ENCODE measurements at places on chromosomes 6 and 20. TPM values are rescaled to one million over a fixed set of nuclear protein-coding genes. Genes with fewer than 3 reads are reported as not detected.
A peak's percentile ranks its signal among the peaks of the same experiment; 100 is the strongest.

Gene NHSL1
- 18.0 TPM for total RNA-seq

Gene GTSF1L
- total RNA-seq: not detected

Gene ECT2L
- total RNA-seq: 1.4 TPM

GRCh38 chr6:107185391-107185970 lies 70.2 kb upstream of the BEND3 start:
- DNase-seq: peak; percentile 44

DNA sequence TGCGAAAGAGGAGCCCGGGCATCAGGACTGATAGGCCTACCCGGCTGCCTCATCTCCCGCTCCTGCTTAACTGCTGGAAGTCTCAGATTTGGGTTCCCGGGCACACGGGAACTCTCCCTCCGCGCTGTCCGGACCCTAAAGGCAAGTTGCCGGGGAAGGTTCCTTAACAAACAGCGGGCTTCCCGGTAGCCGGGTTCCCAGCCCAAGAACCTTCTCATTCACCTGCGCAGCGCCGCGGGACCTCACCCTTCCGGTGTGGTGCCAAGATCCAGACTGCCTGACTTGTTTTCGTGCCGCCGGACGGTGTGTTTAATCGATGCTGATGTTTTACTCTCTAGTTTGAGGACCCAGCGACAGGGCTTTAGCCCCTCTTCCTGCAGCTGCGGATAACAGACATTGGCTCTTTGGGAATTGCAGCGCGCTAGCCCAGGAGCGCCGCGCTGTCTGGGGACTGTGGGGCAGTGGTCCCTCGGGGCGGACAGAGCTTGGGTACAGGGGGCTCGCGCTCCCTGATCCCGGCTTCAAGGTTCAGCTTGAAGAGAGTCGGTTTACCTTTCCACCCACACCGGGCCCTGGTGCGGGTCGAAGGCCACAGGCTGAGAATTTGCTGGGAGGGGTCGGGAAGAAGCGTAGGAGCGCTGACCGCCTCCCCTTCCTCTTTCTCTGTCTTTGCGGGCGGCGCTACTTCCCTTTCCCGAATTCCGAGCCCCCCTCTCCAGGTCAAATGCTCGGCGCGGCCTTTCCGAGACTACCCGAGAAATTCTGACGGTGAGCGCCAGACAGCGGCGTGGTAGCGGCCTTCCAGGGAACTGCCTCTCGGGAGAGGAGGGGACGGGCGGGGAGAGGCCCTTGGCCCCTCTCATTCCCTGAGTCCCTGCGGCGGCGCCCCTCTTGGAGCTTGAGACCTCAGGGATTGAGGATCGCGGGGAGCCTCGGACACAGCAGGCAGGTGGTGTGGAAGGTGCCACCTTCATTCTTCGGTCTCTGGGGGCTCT lies 17.2 kb downstream of the ABT1 start:
- no peak for DNase-seq

DNA sequence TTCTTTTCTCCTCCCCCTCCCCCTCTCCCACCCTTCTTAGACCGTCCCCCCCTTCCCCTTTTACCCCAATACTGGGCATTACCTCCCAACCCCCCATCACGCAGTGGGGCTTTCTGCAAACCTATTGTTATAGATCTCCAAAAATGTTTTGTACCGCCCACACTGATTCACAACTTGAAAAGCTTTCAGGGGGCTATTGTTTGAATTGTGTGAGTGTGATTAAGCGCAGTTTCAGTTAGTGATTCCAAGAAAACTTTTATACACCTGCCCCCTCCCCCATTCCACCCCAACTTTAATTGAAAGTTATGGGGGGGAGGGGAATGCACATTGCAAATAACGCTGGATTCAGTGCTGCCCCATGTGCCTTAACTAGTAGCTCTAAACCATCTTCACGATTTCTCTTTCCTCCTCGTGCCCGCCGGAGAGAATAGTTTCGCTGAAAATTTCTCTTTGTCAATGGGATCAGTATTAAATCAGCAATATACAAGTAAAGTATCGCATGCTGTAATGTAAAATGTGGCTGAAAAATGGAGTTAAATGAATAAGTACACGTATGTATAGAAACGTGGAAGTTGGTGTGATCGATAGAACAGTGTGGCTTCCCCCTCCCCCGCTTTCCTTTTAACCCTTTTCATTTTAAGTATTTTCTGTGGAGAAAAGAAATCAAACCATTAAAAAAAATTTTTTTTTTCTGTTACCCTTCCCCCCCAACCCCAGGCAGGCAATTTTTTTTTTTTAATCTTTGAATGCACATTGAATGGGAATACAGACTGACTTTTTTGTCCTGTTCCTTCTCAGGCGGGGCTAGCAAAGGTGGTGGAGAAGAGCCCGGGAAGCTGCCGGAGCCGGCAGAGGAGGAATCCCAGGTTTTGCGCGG lies 632 bp downstream of the LIN28B start:
- no peak for DNase-seq

- no peak for DNase-seq
Measured at GRCh38 chr6:168886964-168887363, 366.7 kb downstream of the THBS2 start.

- DNase-seq: no peak
Measured at GRCh38 chr6:227074-227782, 65.1 kb upstream of the DUSP22 start.

GRCh38 chr20:37764333-37764935 lies 70.6 kb downstream of the CTNNBL1 start:
- no peak for DNase-seq

- no peak for DNase-seq
Measured at GRCh38 chr6:43274916-43275597, 23.0 kb upstream of the SLC22A7 start.
